Brain (organoid and tissue), 16 donors: ENCODE measurements at places on chromosomes 1 and 21. TPM values are rescaled to one million over a fixed set of nuclear protein-coding genes. Genes with fewer than 3 reads are reported as not detected.

CLCA1 gene
- not detected for polyA plus RNA-seq

SYT6 gene
- polyA plus RNA-seq = 0.75 TPM

TGFB2 gene
- 7.8 TPM for polyA plus RNA-seq

EFHD2 gene
- 109 TPM for polyA plus RNA-seq

GIPC2 gene
- polyA plus RNA-seq = 0.19 TPM

NMNAT2 gene
- 12.3 TPM for polyA plus RNA-seq

ATP1A4 gene
- polyA plus RNA-seq = not detected

HHAT gene
- polyA plus RNA-seq = 3.2 TPM

GTF2B gene
- 23.7 TPM for polyA plus RNA-seq

LIN28A gene
- not detected for polyA plus RNA-seq

MRPS21 gene
- 95.8 TPM for polyA plus RNA-seq

CNKSR1 gene
- 0.70 TPM for polyA plus RNA-seq

TNFAIP8L2 gene
- polyA plus RNA-seq = 1.7 TPM

CCDC30 gene
- 7.2 TPM for polyA plus RNA-seq
